ENCODE measurements at places on chromosomes 16 and 17.

DNA sequence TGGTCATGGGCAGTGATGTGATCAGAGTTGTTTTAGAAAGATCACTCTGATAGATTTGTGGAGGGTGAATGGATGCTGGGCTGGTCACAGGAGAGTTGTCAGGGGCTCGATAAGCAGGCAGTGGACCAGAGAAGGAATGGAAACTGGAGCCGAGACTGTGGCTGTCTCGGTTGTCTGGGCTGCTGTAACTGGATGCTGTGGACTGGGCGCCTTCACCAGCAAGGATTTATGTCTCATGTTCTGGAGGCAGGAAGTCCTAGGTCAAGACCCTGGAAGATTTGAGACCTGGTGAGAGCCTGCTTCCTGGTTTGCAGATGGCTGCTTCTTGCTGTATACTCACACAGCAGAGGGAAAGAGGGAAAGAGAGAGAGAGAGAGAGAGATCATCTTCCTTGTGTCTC is 203.6 kb downstream of the HS3ST4 start:
- no peak for DNase-seq

- no peak for DNase-seq
Observed at GRCh38 chr16:11379420-11379819, 34.2 kb downstream of the RMI2 start.

- DNase-seq, result no peak
Observed at GRCh38 chr17:48001197-48001596, 30.3 kb downstream of the CDK5RAP3 start.

DNA sequence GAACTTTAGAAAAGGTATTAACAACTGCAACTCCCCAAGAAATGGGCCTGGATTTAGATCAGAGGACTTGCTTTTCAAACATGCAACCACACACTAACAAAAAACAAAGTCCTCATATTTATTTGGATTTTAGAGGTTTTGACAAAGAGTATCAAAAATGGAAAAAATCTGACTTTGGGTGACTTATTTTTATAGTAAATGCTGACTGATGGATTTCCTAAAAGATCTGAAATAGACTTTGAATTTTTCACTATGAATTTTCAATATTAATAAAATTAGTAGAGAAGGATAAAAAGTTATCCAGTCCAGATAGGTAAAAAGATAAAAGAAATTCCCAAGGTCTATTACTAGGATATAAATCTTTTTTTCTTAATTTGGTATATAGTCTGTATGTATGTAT is 253.5 kb downstream of the KCNJ2 start:
- DNase-seq, result no peak

DNA sequence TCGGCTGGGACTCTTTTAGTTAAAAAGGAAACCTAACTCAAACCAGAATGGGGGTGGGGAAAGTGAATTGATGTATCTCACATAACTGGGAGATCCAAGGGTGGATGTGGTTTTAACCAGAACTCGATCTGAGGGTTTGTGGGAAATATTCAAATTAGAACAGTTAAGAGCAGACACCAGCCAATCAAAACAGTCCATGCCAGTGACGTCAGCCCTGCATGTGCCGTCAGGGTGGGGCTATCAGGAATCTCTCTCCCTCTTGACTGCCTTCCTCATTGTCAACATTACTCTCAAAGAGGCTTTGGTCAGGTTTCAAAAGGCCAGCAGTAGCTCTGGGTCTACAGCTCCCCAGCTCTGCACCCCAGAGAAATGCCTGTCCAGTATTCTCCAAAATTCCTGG is 94.2 kb upstream of the HSBP1 start:
- no peak for DNase-seq

DNA sequence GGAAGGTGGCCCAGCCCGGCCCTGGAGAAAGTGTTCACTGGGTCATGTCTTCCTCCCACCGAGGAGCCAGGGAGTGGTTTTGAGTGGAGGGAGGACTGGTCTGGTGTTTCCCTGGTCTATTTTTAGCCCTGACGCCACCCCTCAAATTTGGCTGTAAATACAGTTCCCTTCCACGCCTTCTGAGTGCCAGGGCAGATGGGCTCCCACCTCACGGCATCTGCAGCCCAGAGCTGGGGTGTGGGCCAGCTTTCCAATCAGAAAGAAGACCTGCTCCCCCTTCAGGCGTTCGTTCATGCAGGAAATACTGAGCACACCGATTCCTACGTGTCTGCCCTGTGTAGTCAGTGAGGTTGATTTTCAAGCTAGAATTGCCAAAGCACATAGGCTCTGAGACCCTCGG is 53.7 kb downstream of the SNX20 start:
- peak; percentile 21 for DNase-seq

GRCh38 chr17:2462481-2462880 is 49.2 kb downstream of the METTL16 start:
- DNase-seq, result no peak

DNA sequence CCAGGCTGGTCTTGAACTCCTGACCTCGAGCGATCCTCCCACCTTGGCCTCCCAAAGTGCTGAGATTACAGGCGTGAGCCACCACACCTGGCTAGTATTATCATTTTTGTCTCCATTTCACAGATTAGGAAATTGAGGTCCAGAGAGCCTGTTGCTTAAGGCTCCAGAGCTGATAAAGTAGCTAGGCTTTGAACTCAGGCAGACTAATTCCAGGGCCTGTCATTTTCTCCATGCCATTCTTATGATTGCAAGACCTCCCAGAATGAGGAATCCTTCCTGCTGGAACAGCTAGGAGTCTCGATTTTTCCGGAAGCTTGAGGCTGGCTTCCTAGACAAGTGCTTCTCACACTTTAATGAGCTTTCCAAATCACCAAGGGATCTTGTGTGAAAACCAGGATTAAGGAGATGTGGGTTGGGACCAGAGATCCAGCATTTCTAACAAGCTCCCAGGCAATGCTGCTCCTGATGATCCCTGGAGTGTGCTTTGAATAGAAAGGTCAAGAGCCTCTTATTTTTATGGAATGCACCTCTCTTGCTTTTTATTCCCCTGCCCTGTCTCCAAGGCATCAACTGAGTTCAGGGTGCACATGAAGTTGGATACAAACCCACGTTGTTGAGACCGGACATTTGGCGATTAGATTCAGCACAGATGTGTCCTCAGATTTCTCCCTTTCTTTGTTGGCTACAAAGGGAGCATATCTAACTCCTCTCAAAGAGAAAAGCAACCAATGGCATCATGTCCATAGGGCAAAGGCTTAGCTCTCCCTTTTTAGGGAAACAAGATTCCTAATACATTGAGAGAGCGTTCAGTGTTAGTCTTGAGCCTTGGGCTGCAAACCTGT is 40.3 kb upstream of the FAM20A start:
- DNase-seq, result no peak

DNA sequence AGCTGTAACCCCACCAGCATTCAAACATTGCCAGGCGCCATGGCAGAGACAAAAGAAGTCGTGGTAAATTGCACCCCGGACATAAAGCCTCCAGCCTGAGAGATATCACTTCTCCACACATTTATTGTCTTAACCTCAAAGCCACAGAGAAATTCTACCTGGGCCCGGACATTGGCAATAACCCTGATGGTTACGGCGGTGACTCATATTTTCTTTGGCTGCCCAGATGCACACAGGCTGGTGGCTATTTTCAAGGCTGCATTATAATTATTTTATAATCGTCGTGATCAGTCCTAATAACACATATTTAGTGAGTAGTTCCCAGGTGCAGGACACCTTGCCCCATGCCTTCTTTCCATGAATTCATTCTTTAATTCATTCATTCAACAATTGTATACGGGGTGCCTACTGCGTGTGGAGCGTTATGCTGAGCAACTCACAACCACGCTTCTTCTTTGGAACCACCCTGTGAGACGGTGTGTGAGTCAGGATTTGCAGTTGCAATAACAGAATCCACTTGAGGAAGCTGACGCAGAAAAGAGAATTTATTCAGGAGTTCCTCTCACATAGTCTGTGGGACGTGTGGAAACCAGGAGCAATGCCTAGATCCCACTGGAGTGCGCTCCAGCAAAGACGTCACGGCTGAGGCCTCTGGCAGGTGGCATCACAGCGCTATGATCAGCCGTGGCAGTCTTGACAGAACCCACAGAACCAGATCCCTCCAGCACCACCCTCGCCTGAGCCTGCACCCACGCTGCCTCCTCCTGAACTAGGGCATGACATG is 245.7 kb downstream of the FOXL1 start:
- no peak for DNase-seq

GRCh38 chr17:60641126-60641525 is 36.5 kb upstream of the BCAS3 start:
- DNase-seq, result no peak

DNA sequence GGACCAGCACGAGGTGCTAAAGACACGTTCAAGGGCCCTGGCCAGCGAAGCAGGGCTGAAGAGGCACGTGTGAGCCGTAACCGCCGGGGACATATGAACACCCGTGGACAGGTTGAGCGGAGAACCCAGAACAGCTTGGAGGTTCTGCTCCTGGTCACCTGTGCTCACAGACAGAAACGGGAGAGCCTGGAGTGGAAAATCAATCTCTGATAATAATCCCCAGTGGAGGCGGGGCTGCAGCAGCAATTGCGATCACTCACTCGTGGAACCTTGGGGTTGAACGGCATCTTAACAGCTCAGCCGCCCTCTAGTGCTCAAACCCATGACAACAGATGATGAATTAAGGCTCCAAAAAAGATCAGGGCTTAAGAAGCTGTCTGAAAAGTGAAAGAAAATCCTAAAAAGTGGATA is 25.6 kb downstream of the WIPI1 start:
- DNase-seq, result peak; percentile 37

GRCh38 chr17:79740413-79740812 is 9.7 kb downstream of the ENPP7 start:
- DNase-seq, result no peak

GRCh38 chr16:81456523-81457325 is 12.1 kb downstream of the CMIP start:
- no peak for DNase-seq

GRCh38 chr17:59837308-59838051 is 55.3 kb downstream of the TUBD1 start:
- DNase-seq, result peak; percentile 63

- no peak for DNase-seq
Observed at GRCh38 chr17:64418506-64419339, 28.1 kb upstream of the PECAM1 start.

- DNase-seq, result no peak
Observed at GRCh38 chr17:45081047-45081703, 20.1 kb downstream of the NMT1 start.

DNA sequence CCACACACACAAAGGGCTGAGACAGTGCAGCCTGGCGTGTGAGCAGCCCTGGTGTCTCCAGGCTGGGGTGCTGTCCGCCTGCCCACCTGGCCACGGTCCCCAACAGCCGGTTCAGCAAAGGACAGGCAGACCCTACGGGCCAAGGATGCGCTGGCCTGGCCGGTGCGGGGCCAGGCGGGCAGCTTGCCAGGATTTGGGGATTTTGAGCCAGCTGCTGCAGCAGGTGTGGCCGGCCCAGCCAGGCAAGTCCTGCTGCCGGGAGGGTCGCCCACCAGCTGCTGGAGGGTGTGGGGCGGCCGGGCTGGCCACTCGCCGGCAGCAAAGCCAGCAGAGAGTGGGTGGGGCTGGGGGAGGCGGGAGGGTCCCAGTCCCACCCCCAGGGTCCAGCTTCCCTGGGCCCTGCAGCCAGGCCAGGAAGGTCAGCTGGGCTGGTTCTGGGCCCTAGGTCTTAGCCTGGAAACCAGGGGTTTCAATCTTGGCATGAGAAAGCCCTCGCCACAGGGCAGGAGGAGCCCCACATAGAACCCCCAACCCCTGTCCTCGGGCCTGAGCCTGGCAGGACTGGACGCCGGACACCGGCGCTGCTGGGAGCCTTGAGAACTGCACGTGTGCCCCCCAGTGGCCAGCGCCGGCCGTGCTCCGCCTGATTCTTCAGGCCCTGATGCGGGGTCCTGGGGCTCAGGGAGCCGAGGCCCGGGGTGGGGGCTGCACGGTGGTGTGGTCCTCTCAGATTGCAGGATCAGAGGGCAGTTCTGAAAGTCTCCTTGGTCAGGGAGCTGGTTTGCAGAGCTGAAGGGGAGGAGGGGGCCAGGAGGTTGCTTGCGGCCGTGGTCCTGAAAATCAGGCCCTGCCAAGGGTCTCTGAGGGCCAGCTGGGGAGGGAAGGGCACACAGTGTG is 17.6 kb upstream of the SSTR5 start:
- DNase-seq, result peak; percentile 22

DNA sequence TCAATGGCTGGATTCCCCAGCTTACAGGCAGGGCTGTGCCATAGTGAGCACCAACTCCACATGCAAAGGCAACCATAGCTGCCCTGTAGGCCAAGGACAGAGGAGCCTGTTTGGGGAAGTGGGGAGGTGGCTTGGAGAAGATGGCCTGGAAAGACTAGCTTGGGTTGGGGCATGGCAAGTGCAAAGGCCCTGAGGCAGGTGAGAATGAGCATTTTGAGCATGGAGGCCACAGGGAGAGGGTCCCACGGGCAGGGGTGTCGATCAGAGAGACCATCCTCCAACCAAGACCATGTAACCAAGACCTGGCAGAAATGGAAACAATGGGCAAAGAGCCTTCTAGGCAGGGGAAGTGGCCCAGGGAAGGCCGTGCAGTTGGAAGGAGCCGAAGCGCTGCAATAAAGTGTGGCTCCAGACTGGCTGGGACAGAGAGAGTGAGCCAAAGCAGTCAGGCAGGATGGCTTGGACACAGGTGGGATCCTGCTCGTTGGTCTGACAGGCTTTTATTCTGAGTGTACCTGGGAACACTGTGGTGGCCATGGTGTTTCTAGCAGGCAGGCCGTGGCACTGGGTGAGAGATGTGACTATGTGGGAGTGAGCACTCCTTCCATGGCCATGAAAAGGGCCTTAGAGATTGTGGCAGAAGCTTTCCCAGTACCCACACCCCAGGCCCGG is 24.8 kb upstream of the MPRIP start:
- DNase-seq, result no peak

DNA sequence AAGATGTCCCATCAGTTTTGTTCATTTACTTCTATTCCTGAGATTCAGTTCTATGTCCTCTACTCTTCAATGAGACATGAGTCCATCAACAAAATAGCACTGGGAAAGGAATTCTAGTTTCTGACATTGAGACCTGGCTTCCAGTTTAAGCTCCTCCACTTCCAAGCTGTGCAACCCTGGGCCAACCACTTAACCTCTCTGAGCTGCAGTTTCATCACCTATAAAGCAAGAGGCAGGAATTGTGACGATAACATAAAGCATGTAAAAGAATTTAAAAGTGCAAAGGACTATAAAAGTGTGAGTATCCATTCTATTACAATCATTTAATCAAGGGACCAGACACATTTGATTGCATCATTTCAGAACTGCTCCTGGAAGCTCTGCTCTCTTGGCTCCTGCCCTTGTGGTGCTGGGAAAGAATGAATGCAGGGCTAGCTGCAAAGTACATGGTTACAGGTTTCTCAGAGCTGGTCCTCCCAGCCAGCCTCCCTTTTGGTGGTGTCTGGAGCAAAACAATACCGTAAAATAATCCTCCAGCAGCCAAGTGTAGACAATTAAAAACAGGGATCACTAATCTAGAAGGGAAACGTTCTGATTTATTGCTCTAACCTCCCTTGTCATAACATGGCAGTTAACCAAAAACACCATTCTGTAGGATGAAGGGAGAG is 113.9 kb downstream of the VPS53 start:
- DNase-seq, result no peak

DNA sequence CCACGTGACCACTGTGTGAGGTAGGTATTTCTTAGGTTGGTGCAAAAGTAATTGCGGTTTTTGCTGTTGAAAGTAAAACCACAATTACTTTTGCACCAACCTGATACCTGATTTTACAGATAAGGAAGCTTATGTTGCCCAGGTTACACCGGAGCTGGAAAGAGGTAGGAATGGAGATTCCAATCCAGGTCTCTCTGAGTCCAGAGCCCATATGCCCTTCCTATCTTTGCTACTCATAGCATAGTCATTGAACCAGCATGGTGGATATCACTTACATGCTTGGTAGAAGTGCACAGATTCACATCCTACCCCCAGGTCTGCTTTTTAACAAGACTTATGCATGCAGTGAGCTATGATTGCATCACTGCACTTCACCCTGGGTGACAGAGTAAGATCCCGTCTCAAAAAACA is 61.8 kb downstream of the ARSG start:
- no peak for DNase-seq

- no peak for DNase-seq
Observed at GRCh38 chr16:17345043-17345442, 125.7 kb downstream of the XYLT1 start.
